Fibroblast of skin of scalp (primary cell): ENCODE measurements at places on chromosomes 12 and 14.

DNA sequence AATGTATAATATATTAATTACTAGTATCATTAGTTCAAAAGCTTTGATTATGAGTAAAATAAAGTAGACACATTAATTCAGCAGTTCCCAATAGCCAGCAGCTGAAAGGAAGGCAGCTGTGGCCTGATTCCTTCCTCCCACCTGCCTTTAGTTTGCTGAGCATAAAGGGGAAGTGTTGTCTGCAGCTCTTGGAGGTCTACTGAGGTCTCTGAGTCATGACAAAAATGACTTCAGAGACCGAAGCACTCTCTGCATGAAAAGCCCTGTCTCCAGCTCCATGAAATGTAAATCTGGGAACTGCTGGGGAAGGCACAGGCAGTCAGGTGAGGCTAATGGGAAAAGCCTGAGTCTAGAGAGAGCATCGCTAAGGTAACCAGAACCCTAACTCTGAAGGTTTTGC lies 165.4 kb downstream of the NRXN3 start:
- DNase-seq = no peak

DNA sequence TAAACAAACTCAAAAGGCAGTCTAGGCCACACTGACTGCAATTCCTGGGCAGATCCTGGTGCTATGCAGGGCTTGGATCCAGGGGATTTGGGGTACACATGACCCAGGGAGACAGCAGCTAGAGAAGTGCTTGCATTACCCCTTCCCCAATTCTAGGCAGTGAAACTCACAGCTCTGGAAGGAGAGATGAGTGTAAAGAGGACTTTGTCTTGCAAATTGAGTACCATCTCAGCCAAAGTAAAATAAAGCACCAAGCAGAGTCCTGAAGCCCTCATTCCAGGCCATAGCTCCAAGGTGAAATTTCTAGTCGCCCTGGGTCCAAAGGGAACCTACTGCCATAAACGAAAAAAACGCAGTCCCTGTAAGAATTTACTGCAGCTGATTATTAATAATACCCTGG lies 644.9 kb upstream of the FLRT2 start:
- no peak for DNase-seq

DNA sequence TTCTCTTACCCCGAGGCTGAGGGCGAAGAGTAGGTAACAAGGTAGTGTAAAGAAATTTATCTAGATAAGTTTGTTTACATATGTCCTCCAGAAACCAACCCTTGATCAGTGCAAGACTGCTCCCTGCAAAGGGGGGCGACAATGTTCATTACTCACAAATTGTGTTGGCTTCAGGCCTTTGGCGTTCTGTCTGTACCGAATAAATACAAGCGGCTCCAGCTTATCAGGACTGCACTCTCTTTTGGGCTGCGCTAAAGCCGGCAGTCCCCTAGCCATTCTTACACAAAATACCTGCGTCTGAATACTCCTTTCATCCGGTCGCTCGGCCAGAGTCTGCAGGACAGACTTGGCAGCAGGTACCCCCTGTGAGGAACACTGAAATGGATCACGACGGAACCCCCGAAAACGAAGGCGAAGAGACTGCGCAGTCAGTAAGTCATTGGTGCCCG lies 116.4 kb downstream of the PPHLN1 start:
- DNase-seq = no peak

- peak; percentile 20 for DNase-seq
These were observed 29.1 kb downstream of the LRRK2 start for GRCh38 chr12:40253936-40254335.

DNA sequence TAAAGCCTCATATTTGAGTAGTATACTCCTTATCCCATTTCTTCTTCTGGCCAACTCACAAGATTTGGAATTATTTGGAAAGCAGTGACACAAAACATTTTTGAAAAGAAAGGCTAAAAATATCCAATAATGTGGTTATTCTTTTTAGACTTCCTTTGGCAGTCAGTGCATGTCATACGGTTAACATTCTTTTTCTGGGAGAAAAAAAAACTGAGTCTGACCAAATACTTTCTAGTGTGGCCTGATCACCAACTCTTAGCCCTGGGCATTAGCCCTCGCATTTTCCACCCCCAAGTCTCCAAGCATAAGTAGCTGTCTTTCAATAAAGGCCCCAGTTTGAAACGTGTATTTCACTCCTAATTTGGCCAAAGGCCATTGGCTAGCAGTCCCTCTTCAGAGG lies 5.9 kb downstream of the RASSF3 start:
- DNase-seq = peak; percentile 58

- DNase-seq = no peak
These were observed 23.0 kb upstream of the BATF start for GRCh38 chr14:75499084-75499875.

- no peak for DNase-seq
These were observed at the start of gene OR6C2 for GRCh38 chr12:55443776-55444175. Gene OR6C2, plus strand, starts transcription at chr12:55444076. Its CDS starts 8,138 bp downstream, at chr12:55452214.

GRCh38 chr12:98699586-98699985 lies 54.5 kb downstream of the APAF1 start:
- DNase-seq = peak; percentile 3

DNA sequence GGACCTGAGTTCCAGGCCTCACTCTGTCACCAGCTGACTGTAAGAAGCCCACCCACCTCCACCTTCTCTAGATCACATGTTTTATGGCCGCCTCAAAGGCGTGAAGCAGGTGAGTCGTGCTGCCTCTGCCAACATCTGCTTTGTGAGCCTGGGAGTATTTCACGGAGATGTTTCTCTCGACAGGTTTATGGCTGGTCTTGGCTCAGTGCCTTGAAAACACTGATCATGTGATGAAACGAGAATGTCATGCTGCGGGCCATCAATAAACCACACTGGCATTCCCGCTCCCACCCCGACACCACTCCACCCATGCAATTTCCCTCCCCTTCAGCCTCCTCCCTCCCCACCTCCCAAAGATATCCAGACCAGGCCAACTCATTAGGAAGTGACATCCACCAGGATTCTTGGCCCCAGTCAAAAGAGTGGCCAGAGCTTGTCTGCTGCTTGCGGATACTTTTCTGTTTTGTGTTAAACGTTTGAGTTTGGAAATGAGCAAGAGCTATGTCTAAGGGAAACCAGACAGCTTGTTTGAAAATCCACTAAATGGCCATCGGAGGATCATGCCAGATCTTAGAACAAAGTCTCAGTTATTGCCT lies 53.8 kb upstream of the NTF3 start:
- no peak for DNase-seq

DNA sequence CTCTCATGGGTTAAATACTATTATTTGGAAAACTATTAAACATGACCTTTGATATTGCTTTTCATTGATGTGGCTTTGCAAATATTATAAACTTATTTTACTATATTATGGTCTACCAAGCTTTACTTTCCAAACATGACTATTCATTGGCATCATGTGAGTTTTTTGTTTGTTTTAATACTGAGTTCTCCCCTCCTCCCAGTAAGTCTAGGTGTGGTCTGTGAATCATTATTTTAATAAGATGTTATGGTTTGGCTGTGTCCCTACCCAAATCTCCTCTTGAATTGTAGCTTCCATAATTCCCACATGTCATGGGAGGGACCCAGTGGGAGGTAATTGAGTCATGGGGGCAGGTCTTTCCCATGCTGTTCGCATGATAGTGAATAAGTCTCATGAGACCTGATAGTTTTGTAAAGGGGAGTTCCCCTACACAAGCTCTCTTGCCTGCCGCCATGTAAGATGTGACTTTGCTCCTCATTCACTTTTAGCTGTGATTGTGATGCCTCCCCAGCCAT lies 80.0 kb downstream of the BORCS5 start:
- peak; percentile 52 for DNase-seq

- DNase-seq = no peak
These were observed 94.6 kb downstream of the PAX9 start for GRCh38 chr14:36756226-36756625.

DNA sequence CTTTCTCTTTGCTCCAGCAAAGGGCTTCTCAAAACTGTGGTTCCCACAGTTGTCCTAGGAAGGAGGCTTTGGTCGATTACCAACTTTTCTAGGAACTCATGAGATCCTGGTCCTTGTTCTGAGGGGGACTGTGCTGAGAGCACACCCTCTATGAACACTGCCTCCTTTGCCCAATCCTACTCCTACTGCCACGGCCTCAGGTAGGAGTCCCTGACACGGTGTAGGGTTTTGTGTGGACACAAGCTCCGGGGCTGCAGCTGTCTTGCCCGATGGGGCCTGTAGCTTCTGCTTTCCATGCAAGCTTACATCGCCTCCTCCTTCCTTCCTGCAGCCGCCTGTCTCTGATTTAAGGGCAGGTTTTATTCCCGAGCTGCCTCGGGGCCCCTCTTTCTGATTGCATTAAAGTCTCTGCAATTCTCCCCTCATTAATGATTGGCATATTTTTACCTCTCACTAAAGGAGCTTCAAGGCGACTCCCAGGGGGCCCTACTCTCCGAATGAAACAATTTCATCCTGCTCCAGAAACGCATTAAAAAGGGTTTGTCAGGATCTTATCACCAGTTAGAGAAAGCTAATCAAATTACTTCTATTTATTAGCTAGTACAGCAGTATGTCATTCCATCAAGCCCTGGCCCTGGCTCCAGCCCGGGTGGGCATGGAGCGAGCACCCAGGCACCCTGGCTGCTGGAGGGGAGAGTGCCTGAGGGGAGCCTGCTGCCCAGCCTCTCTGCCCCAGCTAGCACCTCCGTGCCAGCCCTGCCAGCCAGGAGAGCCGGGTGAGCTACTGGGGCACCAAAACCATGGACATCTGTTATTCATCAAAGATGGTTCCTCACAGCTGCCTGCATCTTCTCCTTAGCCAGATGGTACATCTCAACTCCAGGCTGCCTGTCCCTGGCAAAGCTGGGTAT lies 38.0 kb upstream of the ESRRB start:
- DNase-seq = no peak

DNA sequence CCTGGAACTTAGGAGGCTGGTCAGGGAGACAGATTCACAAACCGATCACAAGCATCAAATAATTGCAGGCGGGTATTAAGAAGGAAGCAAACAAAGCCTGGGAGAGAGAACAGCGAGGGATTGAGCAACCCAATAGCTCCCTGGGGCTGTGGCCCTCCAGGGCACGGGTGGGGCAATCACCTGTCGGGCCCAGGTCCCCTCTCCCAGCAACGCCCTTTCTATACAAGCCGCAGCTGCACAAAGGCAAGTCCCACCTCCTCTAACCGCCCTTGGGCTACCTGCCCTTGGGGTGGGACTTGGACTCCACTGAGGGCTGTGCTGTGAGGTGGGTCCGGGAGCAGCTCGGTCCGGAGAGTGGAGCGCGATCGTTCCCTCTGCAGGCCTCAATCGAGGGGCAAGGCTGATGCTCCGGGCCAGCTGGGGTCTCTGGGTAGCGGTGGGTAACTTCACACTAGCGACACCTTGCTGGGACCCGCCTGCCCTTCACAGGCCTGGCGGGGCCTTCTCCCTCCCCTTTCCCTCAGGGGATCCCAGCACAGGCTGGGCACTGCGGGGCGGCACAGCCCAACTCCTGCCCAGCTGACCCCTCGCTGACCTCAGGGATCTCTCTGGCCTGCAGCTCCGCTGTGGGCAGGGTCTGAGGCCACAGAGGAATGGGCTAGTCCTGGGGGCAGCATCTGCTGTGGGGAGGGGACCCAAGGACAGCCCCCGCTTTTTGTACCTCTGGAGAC lies 8.0 kb downstream of the PHB2 start:
- DNase-seq = no peak

DNA sequence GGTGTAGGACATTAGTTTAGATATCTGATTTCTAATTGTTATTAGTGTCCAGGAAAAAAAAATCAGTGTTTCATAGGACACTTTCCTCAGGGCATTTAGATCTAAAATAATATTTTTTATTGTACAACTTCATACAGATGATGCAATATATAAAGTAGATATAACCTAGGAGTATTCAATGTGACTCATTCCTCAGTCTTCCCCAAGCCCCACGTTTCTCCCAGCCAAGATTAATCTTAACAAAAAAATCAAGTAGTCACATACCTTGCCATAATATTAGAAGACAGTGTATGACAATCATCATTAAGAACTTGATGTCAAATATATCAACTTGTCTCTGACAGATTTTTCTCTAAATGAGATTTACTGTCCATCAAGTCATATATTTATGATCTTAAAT lies 37.1 kb downstream of the PPFIA2 start:
- no peak for DNase-seq

DNA sequence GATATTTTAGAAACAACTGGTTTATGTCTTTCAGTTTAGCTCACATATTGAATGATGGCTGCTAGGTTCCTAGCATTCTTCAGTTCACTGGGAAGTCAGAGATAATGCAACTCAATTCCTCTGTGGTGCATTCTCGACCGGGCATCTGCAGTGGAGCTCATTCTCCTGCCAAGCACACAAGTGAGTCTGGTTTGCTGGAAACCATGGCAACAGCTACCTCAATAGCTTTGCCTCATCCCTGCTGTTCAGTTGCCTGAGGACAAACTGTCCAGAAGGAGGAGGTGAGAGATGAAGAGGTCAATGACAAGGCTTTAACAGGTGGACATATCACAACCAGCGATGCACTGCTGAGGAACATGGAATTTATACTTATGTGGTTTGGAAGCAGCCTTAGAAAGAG lies 816.9 kb downstream of the AACS start:
- no peak for DNase-seq

GRCh38 chr12:53988541-53989226 lies 3.7 kb downstream of the HOXC10 start:
- DNase-seq = no peak

GRCh38 chr12:42180990-42181596 lies 36.4 kb upstream of the GXYLT1 start:
- DNase-seq = no peak

DNA sequence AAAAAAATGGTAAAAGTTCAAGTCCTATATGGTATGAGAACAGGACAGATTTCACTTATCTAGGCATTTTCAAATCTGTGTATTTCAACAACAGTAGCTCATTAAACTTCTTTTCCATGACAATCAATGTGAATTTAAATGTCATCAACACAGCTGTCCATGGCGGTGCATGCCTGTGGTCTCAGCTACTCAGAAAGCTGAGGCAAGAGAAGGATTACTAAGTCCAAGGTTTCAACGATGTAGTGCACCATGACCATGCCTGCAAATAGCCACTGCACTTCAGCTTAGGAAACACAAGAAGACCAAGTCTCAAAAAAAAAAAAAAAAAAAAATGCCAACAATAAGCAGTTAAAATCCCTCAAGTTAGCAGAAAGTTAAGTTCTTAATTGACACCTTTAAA lies 214.6 kb downstream of the C12orf50 start:
- peak; percentile 39 for DNase-seq

- peak; percentile 34 for DNase-seq
These were observed 62.3 kb downstream of the ETV6 start for GRCh38 chr12:11711651-11712327.

DNA sequence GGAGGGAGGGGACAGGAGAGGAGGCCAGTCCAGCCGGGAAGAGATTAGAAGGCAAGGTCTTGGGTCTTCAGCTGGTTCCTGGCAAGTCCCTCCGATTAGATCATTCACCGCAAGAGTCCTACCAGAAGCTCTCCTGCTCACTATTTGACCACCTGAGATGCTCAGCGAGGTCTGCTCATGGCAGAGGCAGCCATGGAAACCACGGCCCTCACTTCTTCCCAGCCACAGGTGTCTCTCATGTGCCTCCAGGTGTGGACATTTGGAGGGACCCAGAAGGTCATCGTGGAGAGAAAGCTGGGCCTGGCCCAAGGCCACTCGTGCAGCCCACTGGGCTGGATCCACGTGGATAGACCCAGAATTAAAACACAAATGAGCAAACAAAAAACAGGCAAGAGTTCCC lies 99.5 kb downstream of the DICER1 start:
- DNase-seq = no peak
